ENCODE measurements at places on chromosomes 6 and 20.

- no peak overlapping the region for H3K27ac ChIP-seq
- no peak overlapping the region for H3K4me3 ChIP-seq
- peaks cover 52% of the 10 kb centered on the region for H3K27me3 ChIP-seq
- H3K4me1 ChIP-seq: peaks cover 2% of the 10 kb centered on the region
Measured at GRCh38 chr6:30399390-30400058, 54.6 kb downstream of the RPP21 start.

DNA sequence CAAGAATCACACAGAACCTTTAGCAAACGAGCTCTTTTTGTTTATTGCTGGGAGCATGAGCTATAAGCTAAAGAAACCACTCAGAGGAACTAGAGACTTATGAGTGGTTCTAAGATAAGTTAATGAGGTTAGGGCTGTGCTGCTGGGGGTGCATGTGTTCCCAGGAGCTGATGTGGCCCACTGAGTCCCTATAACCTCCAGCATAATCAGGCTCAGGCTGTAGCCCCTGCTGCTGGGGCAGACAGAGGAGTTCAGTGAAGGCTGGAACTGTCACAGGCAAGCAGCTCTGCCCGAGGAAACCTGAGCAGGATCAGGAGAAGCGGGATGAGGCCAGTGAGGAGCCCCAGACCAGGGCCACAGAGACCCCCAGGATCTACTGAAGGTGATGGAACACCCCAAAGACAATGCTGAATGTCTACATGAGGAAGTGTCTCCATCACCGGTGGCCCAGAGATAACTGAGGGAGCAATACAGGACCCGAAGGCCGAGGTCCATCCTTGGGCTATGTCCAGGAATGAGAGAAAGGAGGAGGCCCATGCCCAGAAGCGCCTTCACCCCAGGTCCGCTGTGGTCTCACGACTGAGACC is 17.3 kb downstream of the TUBB2B start:
- peaks cover 17% of the 10 kb centered on the region for H3K27me3 ChIP-seq
- no peak overlapping the region for H3K27ac ChIP-seq
- H3K4me1 ChIP-seq: peaks cover 11% of the 10 kb centered on the region
- no peak for DNase-seq

- DNase-seq: no peak
- no peaks in the 10 kb centered on the region for H3K4me1 ChIP-seq
- H3K36me3 ChIP-seq: no peaks in the 10 kb centered on the region
- no peaks in the 10 kb centered on the region for H3K27me3 ChIP-seq
- H3K27ac ChIP-seq: no peak overlapping the region
- H3K4me3 ChIP-seq: no peak overlapping the region
Measured at GRCh38 chr6:93036835-93037234, 382.5 kb downstream of the EPHA7 start.

DNA sequence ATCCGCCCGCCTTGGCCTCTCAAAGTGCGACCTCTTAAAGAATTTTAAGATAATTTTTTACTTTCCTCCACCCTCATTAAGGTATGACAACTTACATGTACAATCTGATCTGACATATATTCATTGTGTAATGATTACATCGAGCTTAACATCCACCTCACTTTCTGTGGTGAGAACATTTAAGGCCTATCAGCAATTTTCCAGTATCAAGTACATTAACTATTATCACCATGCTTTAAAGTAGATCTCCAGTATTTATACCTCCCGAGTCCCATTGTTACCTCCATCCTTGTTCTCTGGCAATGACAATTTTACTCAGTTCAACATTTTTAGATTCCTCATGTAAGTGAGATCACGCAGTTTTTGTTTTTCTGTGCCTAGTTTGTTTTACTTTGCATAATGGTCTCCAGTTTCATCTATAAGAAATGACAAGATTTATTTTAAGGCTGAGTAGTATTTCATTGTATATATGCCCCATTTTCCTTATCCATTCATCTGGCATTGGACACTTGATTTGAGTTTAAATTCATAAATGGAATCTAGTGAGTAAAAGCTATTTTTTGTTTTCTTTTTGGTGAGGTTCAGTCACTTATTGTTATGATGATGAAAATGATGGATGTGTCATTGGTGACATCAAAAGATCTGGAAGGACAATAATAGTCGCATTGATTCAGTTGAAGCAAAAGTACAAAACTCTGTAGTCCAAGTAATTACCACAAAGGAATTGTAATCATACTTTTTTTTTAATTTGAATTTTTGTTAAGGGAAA is 87.0 kb downstream of the OR2B2 start:
- peaks cover 36% of the 10 kb centered on the region for H3K4me1 ChIP-seq
- no peak for DNase-seq
- no peaks in the 10 kb centered on the region for H3K27me3 ChIP-seq
- H3K27ac ChIP-seq: peak overlapping the region; percentile 97
- H3K4me3 ChIP-seq: peak overlapping the region; percentile 93
- peaks cover 12% of the 10 kb centered on the region for H3K36me3 ChIP-seq

DNA sequence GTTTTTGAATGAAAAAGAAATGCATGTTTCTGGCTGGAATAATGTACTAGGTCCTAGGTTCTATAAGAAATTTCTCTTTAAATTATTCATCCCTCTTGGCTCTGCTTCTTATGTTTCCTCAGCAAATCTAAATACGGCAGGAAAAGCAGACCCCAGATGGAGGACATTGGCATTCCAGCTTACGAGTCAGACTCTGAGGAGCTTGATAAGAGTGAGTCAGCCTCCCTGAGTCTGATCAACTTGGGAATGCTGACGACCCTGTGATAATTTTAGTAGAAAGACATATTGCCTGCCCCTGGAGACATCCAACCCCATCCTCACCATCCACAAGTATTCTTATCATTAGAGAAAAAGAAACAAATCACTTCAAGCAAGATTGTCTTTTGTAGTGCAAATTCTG is 509.7 kb upstream of the MARCKS start:
- no peak for DNase-seq
- no peaks in the 10 kb centered on the region for H3K36me3 ChIP-seq
- H3K27ac ChIP-seq: no peak overlapping the region
- no peaks in the 10 kb centered on the region for H3K27me3 ChIP-seq
- no peaks in the 10 kb centered on the region for H3K4me1 ChIP-seq

GRCh38 chr6:85185977-85186376 is 263.9 kb upstream of the NT5E start:
- DNase-seq: no peak
- no peaks in the 10 kb centered on the region for H3K4me1 ChIP-seq
- no peak overlapping the region for H3K27ac ChIP-seq

DNA sequence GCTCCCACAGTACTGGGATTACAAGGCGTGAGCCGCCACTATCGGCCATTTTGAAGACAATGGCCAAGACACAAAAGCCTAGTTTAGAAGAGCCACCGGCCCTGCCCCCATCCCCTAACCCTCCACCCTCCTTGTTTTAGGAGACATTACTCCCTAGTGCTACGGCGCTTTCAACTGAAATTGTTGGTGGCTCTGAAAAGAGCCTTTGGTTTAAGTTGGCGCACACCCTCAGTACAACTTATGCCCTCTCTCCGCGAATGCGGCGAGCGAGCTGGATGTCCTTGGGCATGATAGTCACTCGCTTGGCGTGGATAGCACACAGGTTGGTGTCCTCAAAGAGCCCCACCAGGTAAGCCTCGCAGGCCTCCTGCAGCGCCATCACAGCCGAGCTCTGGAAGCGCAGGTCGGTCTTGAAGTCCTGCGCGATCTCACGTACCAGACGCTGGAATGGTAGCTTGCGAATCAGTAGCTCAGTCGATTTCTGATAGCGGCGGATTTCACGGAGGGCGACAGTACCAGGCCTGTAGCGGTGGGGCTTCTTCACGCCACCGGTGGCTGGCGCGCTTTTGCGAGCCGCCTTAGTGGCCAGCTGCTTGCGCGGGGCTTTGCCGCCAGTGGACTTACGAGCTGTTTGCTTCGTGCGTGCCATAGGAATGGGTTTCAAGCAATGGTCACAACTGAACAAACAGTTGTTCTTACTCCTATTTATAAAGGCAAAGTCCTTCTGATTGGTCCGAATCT is 114.9 kb upstream of the BTN3A2 start:
- H3K4me3 ChIP-seq: peak overlapping the region; percentile 94
- DNase-seq: peak; percentile 73
- no peaks in the 10 kb centered on the region for H3K27me3 ChIP-seq
- peaks cover 10% of the 10 kb centered on the region for H3K36me3 ChIP-seq
- peak overlapping the region; percentile 98 for H3K27ac ChIP-seq
- peaks cover 32% of the 10 kb centered on the region for H3K4me1 ChIP-seq

DNA sequence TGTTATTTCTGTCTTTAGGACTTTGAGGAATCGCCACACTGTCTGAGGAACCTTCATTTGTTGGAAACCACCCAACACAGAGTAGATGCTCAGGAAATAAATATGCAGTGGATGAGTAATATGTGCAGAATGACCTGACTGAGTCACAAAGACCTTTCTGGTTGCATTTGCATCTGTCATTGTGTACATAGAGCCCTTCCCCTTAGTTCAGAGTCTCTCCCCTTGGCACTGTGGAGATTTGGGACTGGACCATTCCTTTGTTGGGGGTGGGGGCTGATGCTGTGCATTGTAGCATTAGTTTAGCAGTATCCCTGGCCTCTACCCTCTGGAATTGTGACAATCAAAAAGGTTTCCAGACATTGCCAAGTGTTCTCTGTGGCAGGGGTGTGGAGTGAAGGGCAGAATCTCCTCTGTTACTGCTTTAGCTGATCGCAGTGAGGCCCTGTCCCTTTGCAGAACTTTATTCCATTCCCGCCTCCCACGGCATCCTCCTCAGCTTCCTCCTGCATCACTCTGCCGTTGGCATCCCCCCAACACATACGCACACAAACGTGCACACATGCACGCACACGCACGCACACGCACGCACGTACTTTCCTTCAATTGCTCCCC is 64.5 kb downstream of the EYA2 start:
- H3K27me3 ChIP-seq: peaks cover 7% of the 10 kb centered on the region
- H3K4me1 ChIP-seq: peaks cover 3% of the 10 kb centered on the region
- no peak for DNase-seq

- peak within 1 kb of the TSS; percentile 78 for H3K27ac ChIP-seq
- DNase-seq: peak; percentile 93
- H3K36me3 ChIP-seq: peaks cover 19% of the 10 kb centered on the region
- H3K4me3 ChIP-seq: peak within 1 kb of the TSS; percentile 99
- H3K4me1 ChIP-seq: peaks cover 11% of the 10 kb centered on the region
- no peaks in the 10 kb centered on the region for H3K27me3 ChIP-seq
Measured at GRCh38 chr6:30907758-30908591, at the start of gene GTF2H4. Gene GTF2H4 (plus strand): TSS chr6:30908207.

GRCh38 chr6:101203664-101204063 is 189.8 kb upstream of the GRIK2 start:
- no peaks in the 10 kb centered on the region for H3K4me1 ChIP-seq
- no peaks in the 10 kb centered on the region for H3K36me3 ChIP-seq
- H3K27ac ChIP-seq: no peak overlapping the region
- no peak overlapping the region for H3K4me3 ChIP-seq
- DNase-seq: no peak
- H3K27me3 ChIP-seq: no peaks in the 10 kb centered on the region

DNA sequence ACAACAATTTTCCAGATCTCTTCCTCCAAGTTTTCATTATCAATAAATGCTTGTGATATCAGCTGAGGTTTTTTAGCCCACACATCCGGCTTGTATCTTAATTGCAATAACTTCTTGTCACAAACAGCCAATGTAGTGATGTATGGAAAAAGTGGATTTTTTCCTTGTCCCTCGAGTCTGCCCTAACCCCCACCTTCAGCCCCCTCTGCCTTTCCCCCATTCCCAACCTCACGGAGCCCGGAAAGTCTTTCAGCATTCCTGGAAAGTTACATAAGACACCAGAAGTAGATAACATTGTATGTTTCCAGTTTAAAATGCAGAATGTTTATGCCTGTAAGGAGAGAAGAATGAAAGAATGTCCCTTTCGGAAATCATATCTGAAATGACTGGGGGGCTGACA is 179.2 kb upstream of the PHACTR1 start:
- no peak for DNase-seq
- H3K4me3 ChIP-seq: no peak overlapping the region
- peaks cover 4% of the 10 kb centered on the region for H3K27me3 ChIP-seq
- H3K4me1 ChIP-seq: no peaks in the 10 kb centered on the region
- H3K36me3 ChIP-seq: no peaks in the 10 kb centered on the region

DNA sequence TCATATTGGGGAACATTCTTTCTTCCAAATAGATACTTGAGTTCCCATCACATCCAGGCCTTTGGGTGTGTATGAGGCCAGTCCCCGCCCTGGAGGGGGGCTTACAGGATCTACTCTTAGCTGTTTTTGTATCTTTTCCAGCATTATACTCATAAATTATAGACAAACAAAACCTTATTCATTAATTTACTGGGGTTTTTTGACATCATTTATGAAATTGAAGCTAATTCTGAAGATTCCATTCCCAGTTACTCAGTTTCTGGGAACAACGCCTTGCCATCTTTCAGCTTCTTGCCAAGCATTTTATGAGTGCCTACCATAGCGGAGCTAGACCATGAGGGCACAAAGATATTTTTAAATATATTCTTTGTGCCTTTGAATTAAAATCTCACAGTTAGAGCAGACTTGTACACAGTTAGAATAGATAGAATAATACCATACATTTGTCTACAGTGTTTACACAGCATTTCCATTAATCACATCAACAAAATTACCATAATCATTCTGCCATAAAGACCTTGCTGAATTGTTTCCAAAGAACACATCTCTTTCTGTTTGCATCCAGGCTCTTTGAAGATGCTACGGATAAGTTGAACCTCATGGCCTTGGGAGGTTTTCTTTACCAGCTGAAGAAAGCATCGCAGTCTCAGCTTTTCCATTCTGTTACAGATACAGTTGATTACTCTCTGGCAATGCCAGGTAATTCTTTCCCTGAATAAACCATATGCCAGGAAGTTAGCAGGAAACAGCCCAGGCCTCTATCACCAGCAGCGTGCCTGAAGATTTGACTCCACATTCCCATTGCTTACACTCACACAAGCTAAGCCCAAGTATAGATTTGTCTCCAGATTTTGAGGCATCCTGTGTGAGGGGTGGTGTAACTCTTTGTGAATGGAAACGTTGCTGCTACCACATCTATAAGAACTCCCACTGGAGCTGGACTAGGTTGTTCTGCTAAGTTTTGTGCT is 75.4 kb upstream of the PBOV1 start:
- no peaks in the 10 kb centered on the region for H3K27me3 ChIP-seq
- no peaks in the 10 kb centered on the region for H3K4me1 ChIP-seq
- H3K36me3 ChIP-seq: no peaks in the 10 kb centered on the region
- no peak for DNase-seq
- no peak overlapping the region for H3K4me3 ChIP-seq
- no peak overlapping the region for H3K27ac ChIP-seq

- no peak overlapping the region for H3K27ac ChIP-seq
- H3K4me1 ChIP-seq: peaks cover 30% of the 10 kb centered on the region
- DNase-seq: no peak
- H3K36me3 ChIP-seq: peaks cover 14% of the 10 kb centered on the region
- H3K4me3 ChIP-seq: peak overlapping the region; percentile 44
Measured at GRCh38 chr6:10531942-10532341, 10.8 kb downstream of the GCNT2 start.

- H3K27ac ChIP-seq: peak overlapping the region; percentile 88
- H3K36me3 ChIP-seq: peaks cover 9% of the 10 kb centered on the region
- DNase-seq: no peak
- H3K4me1 ChIP-seq: peaks cover 62% of the 10 kb centered on the region
Measured at GRCh38 chr6:89353118-89353556, 615 bp upstream of the UBE2J1 start.

DNA sequence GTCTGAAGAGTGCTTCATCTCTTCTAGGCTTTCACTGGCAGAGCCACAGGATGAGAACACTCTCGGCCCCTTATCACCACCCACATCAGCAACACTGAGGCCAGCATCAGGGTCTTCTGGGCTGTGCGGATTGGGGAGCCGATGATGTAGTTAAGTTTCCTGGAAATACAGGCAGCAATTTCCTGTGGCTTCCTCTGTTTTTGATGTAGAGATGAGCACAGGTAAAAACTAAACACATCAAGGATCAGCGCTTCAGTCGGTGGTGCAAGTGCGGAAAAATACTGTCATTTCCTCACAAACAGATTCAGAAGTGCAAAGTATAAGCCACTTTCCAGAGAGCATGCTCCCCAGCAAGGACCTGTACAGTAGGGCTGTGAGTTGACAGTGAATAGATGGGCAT is 62.6 kb downstream of the BACH2 start:
- peaks cover 2% of the 10 kb centered on the region for H3K27me3 ChIP-seq
- H3K4me3 ChIP-seq: peak overlapping the region; percentile 79
- H3K4me1 ChIP-seq: peaks cover 89% of the 10 kb centered on the region
- DNase-seq: peak; percentile 86
- H3K36me3 ChIP-seq: peaks cover 45% of the 10 kb centered on the region

Measured in T-helper 2 cell treated with Interferon-gamma antibody and Interleukin-4, amounts not matched to agents 5 μg/mL and 100 μg/mL, for 36 hours (primary cell).